Lower lobe of right lung (tissue), 2 donors: ENCODE measurements at places on chromosomes 5 and 9. TPM values are rescaled to one million over a fixed set of nuclear protein-coding genes. Genes with fewer than 3 reads are reported as not detected.

DNA sequence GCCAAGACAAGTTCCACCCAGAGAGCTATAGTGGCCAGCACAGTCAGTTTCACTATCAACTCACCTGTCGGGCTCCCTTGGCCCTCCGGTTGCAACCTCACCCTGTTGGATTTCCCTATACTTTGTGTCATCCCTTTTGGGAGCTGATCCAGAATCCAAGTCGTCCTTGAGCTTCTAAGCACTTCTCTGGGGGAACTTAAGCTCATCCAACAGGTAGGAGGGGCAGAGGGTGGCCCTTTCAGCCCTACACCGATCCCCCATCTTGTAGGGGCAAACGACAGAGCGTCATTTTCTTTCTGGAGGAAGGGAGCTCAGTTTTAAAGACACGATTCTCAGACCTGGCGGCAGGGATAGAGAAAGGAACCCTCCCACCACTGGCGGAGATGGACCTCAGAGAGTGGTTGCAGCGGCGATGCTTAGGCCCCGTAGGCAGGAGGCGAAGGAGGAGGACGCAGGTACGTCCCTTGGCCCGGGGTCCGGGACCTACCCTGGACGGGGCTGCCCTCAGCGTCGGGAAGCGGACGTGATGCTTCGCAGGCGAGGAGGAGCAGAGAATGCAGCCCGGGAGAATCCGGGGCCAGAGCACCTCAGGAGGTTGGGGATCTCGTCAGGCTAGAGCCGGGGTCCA, 519 bp downstream of the ZER1 start:
- DNase-seq: no peak

DNA sequence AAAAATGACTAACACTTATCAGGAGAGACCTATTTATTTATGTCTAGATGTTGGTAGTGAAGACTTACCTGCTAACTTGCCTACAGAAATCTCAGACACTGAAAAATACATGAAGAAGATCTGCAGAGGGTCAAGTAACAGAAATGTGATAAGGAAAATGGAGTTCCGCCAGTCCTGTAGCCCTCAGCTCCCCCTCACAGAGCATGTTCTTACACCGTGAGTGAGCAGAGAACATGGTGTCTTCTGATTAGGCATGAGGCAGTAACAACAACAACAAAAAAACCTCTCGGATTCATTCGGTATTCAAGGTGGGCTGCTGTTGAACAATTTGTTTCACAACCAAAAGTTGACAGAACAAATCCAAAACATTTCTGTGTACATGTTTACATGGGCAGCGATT, 162.0 kb upstream of the SNX2 start:
- DNase-seq: no peak

DNA sequence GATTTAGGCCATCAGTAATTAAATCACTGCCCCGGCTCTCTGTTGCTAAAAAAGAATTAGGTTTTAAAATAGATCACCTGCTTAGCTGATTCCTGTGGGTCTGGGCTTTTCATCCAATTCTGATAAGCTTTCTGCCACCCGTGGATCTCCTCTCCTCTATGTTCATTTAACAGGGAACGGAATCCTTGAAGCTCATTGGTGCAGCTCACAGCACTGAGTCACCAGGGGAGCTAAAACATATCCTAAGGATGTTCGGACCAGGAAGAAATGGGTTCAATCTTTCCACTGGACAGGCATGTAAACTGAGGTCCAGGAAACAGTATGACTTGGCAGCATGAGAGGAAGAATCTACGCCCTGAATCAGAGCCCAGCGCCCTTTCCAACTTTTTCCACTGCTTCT, 267.1 kb upstream of the GRIA1 start:
- DNase-seq: no peak

DNA sequence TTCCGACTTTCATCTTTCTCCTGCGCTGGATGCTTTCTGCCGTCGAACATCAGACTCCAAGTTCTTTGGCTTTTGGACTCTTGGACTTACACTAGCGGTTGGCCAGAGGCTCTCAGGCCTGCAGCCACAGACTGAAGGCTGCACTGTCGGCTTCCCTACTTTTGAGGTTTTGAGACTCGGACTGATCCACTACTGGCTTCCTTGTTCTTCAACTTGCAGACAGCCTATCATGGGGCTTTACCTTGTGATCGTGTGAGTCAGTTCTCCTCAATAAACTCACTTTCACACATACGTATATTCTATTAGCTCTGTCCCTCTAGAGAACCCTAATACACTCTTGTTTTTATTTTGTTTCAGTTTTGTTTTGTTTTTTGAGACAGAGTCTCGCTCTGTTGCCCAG, 10.3 kb downstream of the FKBP15 start:
- DNase-seq: no peak

GRCh38 chr9:83299571-83299970, 236.6 kb upstream of the RASEF start:
- no peak for DNase-seq

- no peak for DNase-seq
Measured at GRCh38 chr5:145463634-145464033, 371.5 kb downstream of the PRELID2 start.

DNA sequence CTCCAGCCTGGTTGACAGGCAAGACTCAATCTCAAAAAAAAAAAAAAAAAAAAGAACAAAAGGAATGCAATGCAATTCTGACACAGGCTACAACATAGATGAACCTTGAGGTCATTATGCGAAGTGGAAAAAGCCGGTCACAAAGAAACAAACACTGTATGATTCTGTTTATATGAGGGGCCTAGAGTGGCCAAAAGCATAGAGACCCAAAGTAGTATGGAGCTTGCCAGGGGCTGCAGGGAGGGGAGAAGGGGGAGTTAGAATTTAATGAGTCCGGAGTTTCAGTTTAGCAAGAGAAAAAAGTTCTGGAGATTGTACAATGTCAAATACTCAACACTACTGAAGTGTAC, 33.2 kb upstream of the ASS1 start:
- no peak for DNase-seq

- DNase-seq: no peak
Measured at GRCh38 chr5:159645179-159645846, 271.0 kb upstream of the ADRA1B start.

DNA sequence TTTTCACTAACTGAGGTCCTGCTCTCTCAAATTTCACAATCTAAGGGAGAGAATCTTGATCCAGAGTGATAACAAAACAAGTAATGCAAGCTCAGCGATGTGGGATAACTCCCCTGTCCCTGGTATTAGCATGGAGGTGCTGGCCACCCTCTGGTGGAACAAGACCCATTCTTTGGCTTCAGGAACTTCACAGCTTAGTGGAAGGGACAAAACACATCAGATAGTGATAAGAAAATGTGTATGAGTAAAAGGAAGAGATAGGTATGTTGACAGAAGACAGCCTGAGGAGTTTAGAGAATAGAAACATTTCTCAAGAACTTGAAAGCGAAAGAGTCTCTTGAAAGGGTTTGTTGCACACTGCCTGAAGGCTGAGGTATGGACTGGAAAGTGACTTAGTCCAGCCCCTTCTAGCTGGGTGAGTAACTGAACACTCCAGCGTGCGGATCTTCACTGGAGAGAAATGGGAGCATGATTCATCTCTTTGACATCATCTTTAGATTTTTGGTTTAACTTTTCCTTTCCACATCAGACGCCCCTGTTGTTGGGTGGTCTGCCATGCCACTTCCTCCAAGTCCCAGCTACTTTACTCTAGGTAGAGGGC, 25.4 kb upstream of the ZSWIM6 start:
- DNase-seq: no peak

- DNase-seq: no peak
Measured at GRCh38 chr9:71774920-71775319, 6.6 kb upstream of the CEMIP2 start.

DNA sequence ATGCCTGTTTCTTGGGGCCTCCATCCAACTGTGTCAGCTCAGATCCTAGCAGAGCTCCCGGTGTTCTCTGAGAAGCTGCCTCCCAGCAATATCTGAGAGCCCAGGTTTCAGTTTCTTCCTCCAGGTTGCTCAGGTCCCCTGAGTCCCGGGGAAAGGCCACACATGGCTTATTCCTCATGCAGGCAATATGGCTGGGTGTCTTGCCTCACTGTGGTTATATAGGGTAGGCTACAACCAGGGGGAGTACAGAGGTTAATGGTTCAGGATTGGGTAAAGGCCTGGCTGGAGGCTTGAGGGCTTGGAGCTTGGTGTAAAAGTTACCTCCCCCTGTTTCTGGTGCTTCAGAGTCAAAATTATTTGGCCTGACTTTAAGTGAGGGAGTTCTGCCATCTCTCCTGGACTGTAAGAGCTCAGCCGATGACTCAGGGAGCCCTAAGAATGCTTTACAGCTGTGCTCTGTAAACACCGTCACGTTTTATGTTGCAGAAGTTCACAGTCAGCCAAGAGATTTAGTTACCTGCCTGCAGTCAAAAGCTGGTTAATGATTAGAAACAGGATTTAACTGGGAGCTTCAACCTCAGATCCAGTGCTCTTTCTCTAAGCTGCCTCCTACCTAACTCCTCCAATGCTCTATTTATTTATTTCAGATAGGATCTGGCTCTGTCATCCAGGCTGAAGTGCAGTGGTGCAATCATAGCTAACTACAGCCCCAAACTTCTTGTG, 24.3 kb upstream of the UBAP2 start:
- no peak for DNase-seq

DNA sequence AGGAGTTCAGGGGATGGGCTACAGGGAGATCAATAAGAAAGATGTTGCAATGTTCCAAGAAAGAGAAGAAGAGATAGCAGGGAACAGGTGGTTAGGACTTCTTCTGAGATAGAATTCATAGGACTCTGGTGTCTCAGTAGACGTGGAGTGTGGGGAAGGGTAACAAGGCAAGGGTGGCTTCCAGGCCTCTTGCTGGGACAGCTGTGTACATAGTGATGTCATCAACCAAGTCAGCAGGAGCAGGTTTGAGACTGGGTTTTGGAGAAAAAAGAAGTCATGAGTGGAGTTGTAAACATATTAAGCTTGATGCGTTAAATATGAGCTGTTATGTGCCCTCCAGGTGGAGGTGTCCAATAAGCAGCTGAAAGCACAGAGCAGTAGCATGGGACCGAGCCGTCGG, 211.8 kb upstream of the RASEF start:
- DNase-seq: no peak

DNA sequence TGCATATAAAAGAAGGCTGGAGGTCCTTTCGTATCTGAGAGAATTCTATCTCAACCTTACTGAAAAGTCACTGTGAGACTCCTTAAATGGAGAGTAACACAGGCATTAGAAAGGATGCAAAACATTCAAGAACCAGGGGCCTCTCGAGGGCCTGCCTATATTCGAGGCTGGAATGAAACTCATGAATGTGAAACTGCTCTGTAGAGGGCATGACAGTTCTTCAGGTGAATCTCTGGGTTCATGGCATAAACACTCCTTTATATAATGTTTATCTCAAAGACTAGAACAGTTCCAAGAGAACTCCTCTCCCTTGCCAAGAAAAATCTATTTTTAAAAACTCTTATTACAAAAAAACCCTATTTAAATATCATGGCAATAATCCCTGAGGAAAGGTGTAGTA, 113.9 kb downstream of the SEC61B start:
- no peak for DNase-seq

- DNase-seq: no peak
Measured at GRCh38 chr9:93295456-93296076, 111.6 kb downstream of the WNK2 start.

- peak; percentile 85 for DNase-seq
Measured at GRCh38 chr9:111525056-111525977, at the start of gene ZNF483. Gene ZNF483, plus strand, starts transcription at chr9:111525179. Its CDS starts 2,217 bp downstream, at chr9:111527396.

- DNase-seq: no peak
Measured at GRCh38 chr5:139708434-139708861, 60.3 kb downstream of the CXXC5 start.

GRCh38 chr9:136007934-136008692, 46.9 kb upstream of the UBAC1 start:
- DNase-seq: no peak

DNA sequence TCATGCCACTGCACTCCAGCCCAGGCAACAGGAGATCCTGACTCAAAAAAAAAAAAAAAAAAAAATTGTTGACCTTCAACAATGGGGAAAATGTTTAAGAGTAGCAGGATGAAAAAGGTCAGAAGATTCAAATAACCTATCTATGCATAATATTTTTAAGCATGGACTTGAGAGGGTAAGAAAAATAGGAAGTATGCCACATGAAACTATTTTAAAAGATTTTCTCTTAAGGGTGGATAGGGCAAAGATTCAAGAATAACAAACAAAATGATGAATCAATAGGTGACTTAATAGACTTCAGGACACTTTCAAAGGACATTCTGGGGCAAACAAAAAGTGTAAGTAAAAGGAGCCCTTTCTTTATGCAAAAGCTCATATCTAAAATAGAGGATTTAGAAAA, 3.2 kb downstream of the TEX48 start:
- DNase-seq: no peak

DNA sequence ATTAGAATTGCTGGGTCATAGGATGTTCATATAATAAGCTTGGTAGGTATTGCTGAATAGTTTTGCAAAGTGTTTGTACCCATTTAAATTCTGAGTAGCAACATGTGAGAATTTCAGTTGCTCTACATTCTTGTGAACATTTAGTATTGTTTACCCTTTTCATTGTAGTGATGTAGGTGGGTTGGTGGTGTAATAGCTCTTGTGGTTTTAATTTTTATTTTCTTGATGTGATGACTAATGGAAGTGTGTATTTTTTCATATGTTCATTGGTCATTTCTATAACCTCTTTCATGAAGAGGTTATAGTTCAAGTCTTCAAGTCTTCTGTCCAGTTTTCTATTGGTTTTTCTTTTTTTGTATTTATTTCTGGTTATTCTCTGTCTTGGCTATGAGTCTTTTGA, 34.4 kb downstream of the RASA1 start:
- no peak for DNase-seq

DNA sequence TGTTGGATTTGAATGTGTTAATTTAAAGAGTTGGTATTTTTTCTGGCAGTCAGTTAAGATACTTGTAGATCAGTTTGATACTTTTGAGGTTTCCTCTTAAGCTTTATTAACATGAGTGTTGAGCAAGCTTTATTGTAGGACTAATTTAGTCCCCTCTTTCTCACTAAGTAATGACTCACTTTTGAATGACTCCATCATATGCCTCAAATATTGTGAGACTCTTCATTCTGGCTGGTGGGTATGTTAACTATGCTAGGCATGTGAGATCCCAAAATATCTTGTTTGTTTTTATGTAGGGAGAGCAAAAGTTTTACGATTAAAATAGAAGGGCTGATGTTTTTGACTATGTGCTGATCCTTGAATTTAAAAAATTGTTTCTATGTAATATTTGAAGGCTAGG, 355.7 kb downstream of the IZUMO3 start:
- DNase-seq: no peak

DNA sequence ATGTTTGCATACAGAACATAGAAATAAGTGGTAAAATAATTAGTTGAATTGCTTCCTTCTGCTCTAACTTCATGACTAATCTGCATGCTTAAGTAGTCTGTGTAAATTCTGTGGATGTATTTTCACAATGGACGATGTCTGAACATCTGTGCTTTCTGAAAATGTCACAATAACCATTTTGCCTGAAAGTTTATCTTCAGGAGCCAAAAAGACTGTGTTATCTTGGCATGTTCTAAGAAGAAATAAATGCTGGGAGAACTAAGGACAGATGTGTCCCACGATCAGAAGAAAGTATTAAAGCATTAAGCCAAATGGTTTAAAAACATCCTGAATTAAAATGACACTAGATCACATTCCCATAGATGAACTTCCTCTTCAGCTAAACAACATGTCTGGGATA, 397.6 kb downstream of the SPOCK1 start:
- DNase-seq: no peak

Gene CARD6
- total RNA-seq: 24.3 TPM

Gene ACSL6
- 0.59 TPM for total RNA-seq

Gene HAVCR2
- total RNA-seq: 33.8 TPM

Gene MELK
- 1.7 TPM for total RNA-seq

Gene PCDHB4
- 2.2 TPM for total RNA-seq
